ENCODE measurements at places on chromosomes 4 and X.

DNA sequence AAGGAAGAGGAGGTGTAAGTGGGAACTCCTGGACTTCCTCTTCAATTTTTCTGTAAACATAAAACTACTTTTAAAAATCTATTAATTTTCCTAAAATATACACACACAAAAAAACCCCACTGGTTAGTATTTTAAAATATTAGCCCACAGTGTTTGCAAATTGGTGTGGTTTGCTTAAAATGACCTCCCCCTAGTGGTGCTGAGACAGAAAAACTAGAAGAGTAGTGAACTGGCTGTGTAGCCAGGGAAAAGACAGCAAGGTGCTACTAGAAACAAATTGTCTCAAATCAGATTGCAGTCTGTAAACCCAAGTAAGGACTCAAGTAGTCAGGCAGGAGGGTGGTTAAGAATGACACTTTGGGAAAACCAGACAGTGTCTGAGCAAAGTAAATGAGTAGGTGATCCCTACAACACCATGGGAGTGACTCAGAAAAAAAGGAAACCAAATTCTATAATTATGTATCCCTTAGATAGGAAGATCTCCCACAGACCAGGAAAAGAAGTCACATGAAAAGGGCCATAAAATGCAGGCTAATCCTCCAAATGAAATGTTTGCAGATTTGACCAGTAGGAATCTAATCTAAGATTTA is 26.0 kb downstream of the AMTN start:
- DNase-seq = no peak

DNA sequence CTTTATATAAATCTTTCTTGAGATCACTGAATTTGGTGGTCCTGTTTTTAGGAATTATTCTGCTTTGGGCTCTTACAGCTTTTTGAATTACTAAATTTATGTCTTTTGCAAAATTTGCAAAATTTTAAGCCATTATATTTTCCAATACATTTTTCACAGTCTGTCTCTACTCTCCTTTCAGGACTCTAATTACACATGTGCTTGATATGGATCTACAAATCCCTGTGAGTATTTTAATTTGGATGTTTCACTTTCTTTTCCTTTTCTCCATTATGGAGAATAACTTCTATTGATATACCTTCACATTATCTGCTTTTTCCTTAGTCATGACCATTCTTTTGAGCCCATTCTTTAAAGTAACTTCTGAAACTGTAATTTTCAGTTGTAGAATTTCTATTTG is 315.4 kb downstream of the DCAF12L2 start:
- no peak for DNase-seq

GRCh38 chr4:81146466-81146865 is 68.6 kb downstream of the PRKG2 start:
- no peak for DNase-seq

GRCh38 chr4:30870513-30870912 is 150.3 kb downstream of the PCDH7 start:
- no peak for DNase-seq

DNA sequence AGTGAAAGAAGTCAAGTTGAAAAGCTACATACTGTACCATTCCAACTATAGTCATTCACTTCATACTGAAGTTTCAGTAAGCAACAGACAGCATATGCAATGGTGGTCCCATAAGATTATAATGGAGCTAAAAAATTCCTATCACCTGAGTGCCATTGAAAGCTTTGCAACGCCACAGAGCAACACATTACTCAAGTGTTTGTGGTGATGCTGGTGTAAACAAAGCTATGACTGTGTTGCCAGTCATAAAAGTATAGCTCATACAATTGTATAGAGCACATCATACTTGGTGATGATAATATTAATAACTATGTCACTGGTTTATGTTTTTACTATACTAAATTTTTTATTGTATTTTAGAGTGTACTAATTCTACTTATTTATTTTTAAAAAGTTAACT is 78.9 kb downstream of the NAF1 start:
- no peak for DNase-seq

- no peak for DNase-seq
Measured at GRCh38 chrX:48530736-48531135, 8.8 kb upstream of the TBC1D25 start.

DNA sequence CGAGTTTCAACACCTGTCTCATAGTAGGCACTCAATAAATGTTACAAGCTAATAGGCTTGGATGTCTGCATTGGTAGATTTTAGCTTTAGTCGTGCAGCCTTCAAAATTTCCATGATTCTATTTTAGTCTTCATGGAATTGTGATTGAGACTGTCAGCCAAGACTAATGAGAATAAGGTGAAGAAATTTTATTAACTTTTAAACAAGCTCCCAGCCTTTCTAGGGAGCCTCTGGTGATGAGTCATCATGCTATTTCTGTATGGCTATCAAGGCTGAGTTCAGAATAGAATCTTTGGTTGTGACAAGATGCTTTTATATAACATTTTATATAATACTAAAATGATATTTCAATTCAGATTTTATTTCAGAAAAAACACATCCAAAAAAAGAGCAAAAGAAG is 685.8 kb downstream of the GABRG1 start:
- DNase-seq = no peak

DNA sequence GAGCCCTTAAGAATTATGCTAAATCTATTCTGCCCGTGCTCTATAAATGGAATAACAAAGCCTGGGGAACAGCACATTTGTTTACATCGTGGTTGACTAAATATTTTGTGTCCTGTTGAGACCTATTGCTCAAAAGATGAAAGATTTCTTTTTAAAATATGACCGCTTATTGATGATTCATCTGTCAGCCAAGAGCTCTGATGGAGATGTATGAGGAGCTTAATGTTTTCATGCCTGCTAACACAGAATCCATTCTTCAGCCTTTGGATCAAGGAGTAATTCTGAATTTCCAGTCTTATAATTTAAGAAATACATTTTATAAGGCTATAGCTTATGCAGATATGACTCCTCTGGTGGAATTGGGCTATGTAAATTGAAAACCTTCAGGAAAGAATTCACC is 271.3 kb upstream of the FAT4 start:
- DNase-seq = no peak

- no peak for DNase-seq
Measured at GRCh38 chrX:65406532-65406931, 128.1 kb downstream of the LAS1L start.

GRCh38 chr4:75484190-75484589 is 30.0 kb downstream of the RCHY1 start:
- DNase-seq = no peak

DNA sequence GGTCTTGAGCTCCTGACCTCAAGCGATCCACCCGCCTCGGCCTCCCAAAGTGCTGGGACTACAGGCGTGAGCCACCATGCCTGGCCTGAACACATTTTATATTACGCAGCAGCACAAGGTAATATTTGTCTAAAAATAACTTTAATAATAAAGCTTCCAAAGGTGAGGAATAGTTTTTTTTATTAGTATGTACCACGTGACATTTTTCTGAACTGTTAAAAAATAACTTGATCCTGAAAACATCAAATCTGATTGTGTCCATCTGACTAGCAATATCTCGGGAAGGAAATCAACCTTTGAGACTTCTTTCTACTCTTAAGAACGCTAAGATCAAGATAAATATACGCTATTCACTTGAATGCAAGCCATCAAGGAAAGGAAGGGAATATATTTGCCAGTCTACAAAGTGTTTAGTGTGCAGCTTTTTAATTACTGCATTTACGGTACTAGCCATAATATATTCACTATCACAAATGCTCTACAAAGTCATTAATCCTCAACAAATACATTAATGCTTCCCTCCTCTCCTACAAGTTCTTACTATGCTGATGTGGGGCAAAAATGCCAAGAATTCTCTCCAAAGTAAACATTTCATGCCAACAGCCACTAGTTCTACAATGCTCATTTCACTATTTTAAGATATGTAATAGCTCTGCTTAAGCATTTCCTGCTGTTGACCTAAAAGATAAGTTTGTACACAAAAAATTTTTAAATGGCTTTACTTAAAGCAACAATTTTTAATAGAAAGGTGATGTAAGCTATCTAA is 143.6 kb downstream of the APBB2 start:
- no peak for DNase-seq

GRCh38 chrX:66638591-66639500 is at the start of gene EDA2R:
Gene EDA2R (minus strand): TSS chrX:66639078. CDS start chrX:66616020, 23,058 bp downstream.
- DNase-seq = no peak

GRCh38 chr4:122131562-122132157 is 20.5 kb upstream of the BLTP1 start:
- no peak for DNase-seq

- peak; percentile 31 for DNase-seq
Measured at GRCh38 chrX:19017271-19017670, 33.4 kb upstream of the PHKA2 start.

DNA sequence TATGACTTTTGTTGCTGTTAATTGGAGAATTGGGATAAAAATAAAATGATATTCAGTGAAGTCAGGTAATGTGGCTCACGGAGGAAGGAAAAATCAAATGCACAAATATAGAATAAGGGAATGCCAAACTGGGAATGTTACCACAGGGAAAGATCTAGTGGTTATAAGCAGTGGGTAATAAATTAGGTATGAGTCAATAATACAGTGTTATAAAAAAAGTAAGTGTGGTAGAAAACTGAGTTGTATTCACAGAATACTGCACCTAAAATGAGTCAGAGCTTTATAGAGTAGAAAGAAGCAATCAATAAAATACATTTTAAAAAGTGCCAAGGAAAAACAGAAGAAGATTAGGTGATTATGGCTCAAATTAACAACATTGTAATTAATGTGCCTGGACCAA is 34.5 kb downstream of the INTS12 start:
- DNase-seq = no peak

- DNase-seq = no peak
Measured at GRCh38 chrX:133586443-133586842, 171.2 kb upstream of the GPC4 start.

- no peak for DNase-seq
Measured at GRCh38 chr4:183729430-183730328, 70.6 kb downstream of the TRAPPC11 start.

DNA sequence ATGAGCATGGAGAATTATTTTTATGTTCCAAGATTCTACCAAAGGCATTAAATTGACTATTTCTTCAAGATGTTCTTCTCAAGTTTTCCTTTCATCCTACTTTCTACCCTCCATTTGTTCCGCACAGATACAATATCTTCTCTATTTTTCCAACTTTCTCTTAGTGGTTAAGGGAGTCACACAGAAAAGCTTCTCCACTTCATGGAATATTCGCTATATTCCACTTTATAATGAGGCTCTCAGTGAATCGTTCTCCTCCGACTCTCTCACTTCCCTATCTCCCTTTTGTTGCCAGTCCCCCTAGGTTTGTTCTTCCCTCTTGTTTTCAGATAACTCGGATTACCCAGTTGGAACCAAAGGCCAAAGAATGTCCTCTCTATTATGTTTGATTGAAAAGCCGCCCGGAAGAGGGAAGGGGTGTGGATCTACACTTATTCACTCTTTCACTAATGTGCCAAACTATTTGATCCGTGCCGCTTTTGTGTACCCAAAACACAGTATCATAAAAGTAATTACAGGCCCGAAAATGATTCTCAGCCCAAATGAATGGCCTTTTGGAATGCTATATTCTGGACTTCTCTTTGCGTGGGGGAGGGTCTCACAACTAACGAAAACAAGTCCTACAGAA is 1.2 kb downstream of the SH3D19 start:
- DNase-seq = no peak

DNA sequence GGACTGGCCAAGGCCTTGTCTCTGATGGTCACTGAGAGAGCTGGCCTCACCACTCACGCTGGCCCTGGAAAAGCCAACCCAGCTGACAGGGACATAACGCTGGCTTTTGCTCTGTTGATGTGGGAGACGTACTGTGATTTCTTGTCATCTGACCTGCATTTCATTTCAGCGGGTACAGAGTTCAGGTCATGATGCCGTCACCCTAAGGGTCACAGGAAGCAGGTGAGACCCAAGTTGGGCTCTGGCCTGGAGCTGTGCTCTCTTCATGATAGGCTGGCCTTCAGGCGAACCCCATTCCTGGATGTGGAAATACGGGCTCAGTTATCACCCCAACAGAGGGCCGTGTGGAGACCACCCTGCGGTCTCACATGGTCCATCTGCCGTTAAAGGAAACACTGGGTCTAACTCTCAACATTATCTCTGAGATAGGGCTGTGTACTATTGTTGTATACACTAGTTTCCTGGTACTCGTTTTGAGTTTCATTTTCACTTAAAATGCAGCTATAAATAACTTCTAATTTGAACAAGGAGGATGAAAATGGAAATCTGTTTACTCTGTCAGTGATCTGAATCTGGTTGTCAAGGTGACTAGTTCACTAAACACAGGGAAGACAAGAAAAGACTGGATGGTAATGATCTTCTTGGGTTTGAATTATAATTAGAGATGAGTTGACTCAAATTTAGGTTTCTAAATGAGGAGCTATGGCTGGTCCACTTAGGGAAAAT is 89.1 kb downstream of the TBC1D9 start:
- no peak for DNase-seq

DNA sequence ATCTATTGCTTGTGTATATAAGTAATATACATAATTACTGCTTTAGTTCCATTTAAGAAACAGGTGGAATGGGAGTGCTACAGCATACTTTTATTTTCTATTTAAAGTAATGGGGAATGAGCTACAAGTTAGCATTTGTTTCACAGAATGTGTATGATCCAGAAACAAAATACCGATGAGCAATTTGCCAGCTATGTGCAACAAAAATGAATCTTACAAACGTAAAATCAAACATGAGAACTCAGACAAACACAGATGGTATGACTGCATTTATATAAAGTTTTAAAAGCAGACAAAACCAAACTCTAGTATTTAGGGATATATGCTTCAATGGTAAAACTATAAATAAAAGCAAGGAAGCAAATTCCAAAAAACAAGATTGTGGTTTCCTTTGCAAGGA is 141.7 kb downstream of the PAPSS1 start:
- DNase-seq = no peak

DNA sequence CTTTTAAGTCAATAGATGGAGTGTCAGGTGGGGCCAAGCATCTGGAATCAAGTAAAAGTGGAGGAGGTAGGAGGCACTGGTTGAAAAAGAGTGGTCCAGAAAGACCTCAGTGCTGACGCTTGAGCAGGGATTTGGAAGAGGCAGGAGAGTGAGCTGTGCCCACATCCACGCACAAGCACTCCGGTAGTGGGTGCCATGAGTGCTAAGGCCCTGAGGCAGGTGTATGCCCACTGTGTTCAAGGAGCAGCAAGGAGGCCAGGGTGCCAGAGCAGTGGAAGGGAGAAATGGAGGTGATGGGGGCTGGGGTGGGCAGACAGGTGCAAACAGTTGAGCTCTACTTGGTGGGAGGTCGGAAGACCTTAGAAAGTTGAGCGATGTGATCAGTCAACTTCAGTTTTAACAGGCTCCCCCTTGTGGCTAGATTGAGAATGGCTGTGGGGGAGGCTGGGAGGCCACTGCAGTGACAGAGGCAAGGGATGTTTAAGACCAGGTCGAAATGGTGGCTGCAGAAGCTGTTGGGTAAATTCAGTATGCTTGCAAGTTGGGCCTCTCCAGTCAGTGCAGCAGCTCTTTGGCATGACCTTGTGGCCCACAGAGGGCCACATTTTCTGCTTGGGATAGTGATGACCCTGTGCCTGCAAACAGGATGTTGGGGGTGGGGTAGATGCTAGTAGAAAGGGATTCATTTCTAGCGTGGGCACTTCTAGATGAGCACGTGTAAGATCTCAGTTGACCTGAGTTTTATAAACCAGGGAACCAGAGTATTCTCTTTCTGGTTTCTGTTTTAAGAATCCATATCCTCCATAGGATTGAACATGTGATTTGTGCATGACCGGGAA is 12.7 kb downstream of the TKTL1 start:
- peak; percentile 37 for DNase-seq

All from HuH-7.5 (cell line).